T-helper 2 cell (primary cell): ENCODE measurements at places on chromosomes 12 and 14.

GRCh38 chr14:69267492-69267891 is 7.5 kb downstream of the GALNT16 start:
- no peak for DNase-seq

GRCh38 chr14:86035882-86036281 is 505.9 kb downstream of the FLRT2 start:
- DNase-seq, result peak; percentile 26

GRCh38 chr12:85626001-85626783 is 210.0 kb downstream of the RASSF9 start:
- DNase-seq, result no peak

DNA sequence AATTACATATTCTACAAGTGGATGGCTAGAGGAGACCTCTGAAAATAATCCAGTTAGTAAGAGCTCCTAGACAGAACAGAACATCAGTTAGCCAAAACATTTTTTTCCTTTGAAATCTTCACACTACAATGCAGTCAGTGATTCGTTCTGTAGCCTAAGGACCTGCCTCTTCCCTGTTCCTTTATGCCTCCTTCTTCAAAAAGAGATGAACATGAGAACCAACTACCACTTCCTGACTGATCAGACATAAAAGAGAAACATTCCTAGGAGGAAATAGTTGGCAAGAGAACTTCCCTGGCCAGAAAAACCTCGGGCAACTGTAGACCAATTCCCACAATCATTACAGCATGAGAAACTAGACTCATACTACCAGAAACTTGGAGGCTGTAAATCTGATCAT is 29.4 kb downstream of the ITPR2 start:
- DNase-seq, result no peak

DNA sequence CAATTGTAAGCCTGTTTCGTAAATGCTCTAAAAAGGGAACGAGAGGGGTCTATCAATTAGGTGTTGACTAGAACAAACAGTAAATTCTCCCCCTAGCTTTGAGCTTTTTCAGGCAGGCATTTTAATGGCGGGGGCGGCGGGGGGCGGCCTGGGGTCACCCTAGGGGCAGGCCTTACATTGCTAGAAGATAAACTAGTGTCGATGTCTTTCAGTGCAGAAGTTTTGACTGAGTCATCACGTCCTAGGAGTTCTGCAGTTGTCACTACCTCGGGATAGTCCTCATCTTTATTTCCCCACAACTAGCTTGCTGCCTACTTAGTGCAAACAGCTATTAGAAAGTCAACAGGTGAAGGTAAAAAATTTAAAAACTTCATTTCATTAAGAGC is 1.6 kb downstream of the ATP6V1D start:
- DNase-seq, result no peak
